Stimulated activated CD4-positive, alpha-beta T cell treated with anti-CD3 and anti-CD28 coated beads, Interleukin-4, amount 100 ng/mL, for 1 hour (primary cell): ENCODE measurements at places on chromosomes 12 and 14.

DNA sequence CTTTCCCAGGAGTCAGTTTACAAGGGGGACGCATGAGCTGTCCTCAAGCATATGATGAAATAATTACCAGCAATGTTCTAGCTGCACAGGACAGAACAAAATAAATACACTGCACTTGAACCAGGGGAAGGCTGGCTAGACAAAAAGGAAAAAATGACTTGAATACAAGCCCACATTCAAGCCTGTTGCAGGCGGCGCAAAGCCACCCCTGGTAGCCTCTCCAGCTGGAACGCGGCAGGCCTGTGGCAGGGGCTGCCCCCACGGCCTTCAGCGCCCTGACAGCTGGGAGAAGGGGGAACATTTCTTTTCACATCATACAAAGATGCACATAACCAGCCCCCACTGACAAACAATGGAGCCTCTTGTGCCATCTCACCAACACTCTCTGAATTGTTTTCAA lies 57.1 kb downstream of the TRAFD1 start:
- DNase-seq: no peak

DNA sequence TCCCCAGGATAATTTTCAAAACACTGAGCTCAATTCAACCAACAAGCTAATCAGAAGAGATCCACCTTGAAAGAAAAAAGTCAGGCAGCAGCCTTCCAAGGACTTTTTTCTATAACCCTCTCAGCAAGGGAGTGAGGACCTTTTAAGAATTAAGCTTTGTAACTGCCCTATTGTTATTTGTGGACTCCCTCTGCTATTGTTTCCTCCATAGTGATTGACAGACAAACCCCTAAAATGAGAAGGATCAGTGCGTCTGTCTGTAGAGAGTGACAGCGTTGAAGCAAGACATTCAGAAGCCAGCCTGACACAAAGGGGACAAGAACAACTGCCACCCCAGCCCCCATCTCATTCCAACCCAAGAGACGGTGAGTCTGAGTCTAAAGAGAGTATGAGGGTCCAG lies 30.3 kb upstream of the BTG1 start:
- DNase-seq: no peak

GRCh38 chr12:118493962-118494361 lies 117.6 kb downstream of the SUDS3 start:
- no peak for DNase-seq

DNA sequence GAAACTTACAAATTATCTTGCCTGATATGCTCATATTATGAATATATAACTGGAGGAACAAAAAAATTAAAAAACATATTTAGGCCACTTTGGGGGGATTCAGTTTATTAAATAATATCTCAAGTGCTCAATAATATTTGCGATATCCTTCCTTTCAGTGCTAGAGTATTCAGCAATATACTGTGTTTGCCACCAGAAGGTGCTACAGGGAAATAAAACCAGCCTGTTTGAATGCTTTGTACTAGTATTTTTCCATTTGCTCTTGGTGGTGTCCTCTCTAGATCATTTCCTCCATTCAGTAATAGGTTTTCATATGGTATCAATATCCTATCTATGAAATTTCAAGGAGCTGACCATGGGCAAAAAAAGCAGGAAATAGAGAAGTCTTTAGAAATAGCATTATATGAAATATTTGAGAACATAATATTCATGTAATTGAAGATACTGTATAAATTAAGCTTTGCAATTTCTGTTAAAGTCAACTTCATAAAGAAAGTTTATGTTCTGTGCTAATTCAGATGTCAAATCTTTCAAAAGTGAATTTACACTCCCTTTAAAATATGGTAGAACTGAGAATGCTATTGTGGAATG lies 106.2 kb upstream of the NAV3 start:
- no peak for DNase-seq

- DNase-seq: no peak
Measured at GRCh38 chr14:65180725-65181025, 78.4 kb upstream of the MAX start.

DNA sequence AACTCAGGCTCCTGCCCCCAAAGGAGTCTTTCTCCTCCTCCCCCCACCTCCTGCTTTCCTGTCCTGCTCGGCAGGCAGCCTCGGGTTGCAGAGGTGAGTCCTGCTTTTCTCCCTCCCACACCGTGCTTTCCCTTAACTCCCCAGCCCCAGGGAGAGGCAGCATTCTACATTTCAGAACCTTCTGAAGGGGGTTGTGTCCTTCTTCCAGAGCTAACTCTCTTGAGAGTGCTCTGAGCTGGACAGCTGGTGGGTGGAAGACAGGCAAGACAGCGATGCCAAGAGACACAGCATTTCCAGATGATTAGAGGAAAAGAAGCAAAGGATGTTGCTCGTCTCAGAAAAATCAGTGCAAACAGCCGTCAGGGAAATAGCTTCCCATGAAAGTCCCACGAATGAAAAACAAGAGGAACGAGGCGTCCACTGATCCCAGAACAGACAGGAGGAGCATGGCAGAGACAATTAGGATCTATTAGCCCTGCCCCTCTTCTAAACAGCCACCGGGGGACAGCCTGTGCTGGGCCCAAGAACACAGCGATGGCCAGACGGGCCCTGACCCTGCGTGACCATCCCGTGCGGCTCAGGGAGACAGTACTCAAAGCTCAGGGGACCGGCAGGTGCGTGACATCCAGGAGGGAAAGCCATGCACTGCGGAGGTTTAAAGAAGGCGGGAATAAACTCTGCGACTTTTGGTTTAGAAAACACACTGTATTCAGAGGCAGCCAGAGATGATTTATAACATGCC lies 216.5 kb upstream of the RTL1 start:
- no peak for DNase-seq

GRCh38 chr12:110966081-110966760 lies 45.8 kb upstream of the MYL2 start:
- no peak for DNase-seq

GRCh38 chr14:58805057-58805456 lies 167.3 kb downstream of the DACT1 start:
- no peak for DNase-seq

- DNase-seq: no peak
Measured at GRCh38 chr14:22547313-22547947, 41.6 kb downstream of the DAD1 start.

GRCh38 chr12:5965950-5966383 lies 20.9 kb upstream of the ANO2 start:
- DNase-seq: peak; percentile 55

GRCh38 chr12:115306380-115306779 lies 622.4 kb upstream of the TBX3 start:
- no peak for DNase-seq

- no peak for DNase-seq
Measured at GRCh38 chr14:70702161-70702560, 60.4 kb downstream of the TTC9 start.

- DNase-seq: no peak
Measured at GRCh38 chr12:48121522-48121921, 2.4 kb downstream of the PFKM start.

DNA sequence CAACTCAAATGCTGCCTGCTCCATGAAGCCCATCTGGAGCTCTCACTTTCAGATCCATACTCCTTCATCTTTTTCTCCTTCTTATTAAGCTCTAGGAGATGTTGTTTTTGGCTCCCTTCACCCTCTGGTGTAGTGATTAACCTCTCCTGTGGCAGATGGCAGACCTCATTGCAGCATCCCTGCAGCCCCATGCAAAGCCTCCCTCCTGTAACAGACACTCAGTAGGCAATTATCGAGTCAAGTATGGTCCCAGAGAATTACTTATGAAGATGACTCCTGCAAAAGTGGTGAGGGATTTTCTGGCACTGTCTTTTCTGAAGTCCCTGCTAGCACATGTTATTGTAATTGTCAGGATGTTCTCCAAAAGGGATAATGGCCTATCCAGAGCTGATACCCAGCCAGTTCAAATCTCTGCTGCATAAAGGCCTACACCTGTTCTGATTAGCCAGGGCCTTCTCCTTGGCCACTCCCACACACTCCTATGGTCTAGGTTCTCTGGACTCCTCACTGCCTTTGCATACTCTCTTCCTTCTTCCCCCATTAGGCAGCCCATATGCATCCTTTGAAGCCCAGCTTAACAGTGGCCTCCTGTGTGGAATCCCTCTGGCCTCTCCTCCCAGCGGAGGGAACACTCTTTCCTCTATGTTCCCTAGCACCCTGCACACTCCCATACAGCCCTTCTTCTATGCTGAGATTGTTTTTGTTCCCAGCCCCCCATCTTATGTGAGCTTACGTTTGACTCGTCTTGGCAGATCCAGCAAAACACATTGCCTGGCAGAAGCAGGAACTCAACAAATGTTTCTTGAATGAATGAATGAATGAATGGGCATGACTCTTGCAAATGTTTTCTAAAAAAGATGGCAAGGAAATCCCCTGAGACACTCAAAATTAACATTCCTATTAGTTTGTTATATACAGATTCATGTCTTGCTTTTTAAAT lies 43.9 kb upstream of the MDM1 start:
- no peak for DNase-seq

DNA sequence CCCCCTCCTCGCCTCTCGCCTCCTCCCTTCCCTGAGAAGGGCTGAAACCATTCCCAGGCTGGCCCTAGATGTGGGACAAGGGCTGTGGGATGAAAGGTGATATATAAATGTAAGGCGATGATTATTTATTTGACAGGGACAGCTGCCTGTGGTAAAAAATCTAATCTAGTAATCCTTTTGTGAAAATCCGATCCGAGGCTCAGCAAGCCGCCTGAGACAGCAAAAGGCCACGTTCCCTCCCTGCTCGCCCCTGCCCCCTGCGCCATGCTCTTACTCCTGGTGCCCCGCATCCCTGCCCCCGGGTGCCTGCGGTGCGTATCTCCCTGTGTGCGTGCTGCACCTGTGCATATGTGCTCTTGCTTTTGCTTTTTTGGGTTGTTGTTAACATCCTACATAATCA lies 65.2 kb downstream of the TSPAN9 start:
- DNase-seq: no peak

GRCh38 chr14:73026243-73026844 lies 562 bp downstream of the ZFYVE1 start:
- no peak for DNase-seq

DNA sequence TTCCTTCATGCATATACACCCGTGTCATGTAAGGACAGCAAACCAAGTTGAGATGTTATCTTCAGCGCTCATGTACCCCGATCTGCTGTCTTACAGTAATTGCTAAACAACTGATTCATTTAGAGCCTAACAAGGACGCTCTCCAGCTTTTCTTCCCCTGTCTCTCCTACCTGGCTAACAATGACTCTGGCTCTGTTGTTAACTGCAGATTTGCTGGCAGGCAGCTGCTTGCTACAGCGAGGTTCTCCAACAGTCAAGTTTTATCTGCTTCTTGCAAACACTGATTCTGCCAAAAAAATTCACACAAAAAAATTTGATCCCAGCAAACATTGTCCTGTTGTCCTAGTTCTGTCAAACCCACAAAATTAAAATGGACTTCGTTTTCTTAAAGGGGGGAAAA lies 101.6 kb downstream of the OTX2 start:
- no peak for DNase-seq

DNA sequence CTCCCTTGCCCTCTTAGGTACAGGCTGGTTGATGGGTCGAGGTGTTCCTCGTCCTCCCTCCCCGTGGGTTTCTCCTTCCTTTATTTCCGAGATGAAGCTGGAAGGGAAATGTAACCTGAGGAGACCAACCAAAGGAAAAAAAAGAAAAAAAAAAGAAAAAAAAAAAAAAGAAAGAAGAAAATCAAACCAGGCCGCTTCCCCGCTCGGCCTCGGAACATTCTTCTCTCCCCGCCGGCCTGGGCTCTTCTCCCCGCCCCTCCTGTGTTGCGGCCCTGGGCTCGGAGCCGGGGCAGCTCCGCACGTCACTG lies 1.6 kb upstream of the NFATC4 start:
- DNase-seq: no peak

- DNase-seq: no peak
Measured at GRCh38 chr14:65192686-65193085, 90.4 kb upstream of the MAX start.

- peak; percentile 0 for DNase-seq
Measured at GRCh38 chr12:47777741-47778558, 4.9 kb downstream of the SLC48A1 start.

- DNase-seq: no peak
Measured at GRCh38 chr14:58243790-58244555, 670 bp upstream of the PSMA3 start.

GRCh38 chr14:65025818-65026217 lies 39.1 kb downstream of the FNTB start:
- DNase-seq: no peak

GRCh38 chr12:48001505-48002413 lies 2.5 kb downstream of the COL2A1 start:
- no peak for DNase-seq

DNA sequence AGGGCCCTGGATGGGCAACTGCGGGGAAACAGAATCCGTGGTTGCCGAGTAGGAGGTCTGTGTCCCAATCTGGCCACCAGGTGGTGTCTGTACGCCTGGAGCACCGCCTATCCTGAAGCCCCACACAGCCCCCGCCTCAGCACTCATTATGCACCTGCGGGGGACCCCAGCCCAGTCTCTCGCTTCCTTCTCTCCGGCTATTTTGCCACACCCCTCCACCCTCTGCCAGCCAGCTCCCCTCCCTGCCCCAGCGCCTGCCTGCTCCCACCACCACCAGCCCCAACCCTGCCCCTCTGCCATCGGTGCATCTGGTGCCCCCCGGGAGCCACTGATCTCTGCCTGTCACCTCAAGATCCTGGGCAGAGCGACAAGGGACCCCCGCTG lies 2.2 kb upstream of the NXPH4 start:
- peak; percentile 71 for DNase-seq
